Amniotic epithelial cell (primary cell): ENCODE measurements at places on chromosomes 2 and 18.

- DNase-seq: no peak
Measured at GRCh38 chr2:40872580-40872979, 420.7 kb upstream of the SLC8A1 start.

- DNase-seq: no peak
Measured at GRCh38 chr2:79758042-79758441, 245.2 kb downstream of the CTNNA2 start.

- no peak for DNase-seq
Measured at GRCh38 chr2:61218817-61219170, 56.8 kb downstream of the C2orf74 start.

- peak; percentile 15 for DNase-seq
Measured at GRCh38 chr2:132923787-132924186, 253.8 kb upstream of the LYPD1 start.
